Epithelial cell of proximal tubule (primary cell): ENCODE measurements at places on chromosomes 3 and 15. TPM values are rescaled to one million over a fixed set of nuclear protein-coding genes. Genes with fewer than 3 reads are reported as not detected.
A peak's percentile ranks its signal among the peaks of the same experiment; 100 is the strongest.

CCDC12 gene
- total RNA-seq, result 41.9 and 60.3 TPM in 2 replicates

ANKRD34C gene
- not detected in 2 replicates for total RNA-seq

ETFA gene
- 112 and 117 TPM in 2 replicates for total RNA-seq

SKOR1 gene
- total RNA-seq, result not detected in 2 replicates

NUP210 gene
- total RNA-seq, result 40.1 and 56.9 TPM in 2 replicates

GOLGA6L7 gene
- not detected in 2 replicates for total RNA-seq

CD80 gene
- total RNA-seq, result not detected in 2 replicates

CCDC13 gene
- total RNA-seq, result 0.65 and 1.7 TPM in 2 replicates

SYNPR gene
- total RNA-seq, result not detected in 2 replicates

MME gene
- total RNA-seq, result 20.1 and 61.6 TPM in 2 replicates

UPK1B gene
- total RNA-seq, result 23.9 and 56.4 TPM in 2 replicates

PPARG gene
- total RNA-seq, result 14.7 and 31.4 TPM in 2 replicates

- no peak for DNase-seq
Measured at GRCh38 chr3:186683979-186684378, 18.2 kb downstream of the HRG start.

DNA sequence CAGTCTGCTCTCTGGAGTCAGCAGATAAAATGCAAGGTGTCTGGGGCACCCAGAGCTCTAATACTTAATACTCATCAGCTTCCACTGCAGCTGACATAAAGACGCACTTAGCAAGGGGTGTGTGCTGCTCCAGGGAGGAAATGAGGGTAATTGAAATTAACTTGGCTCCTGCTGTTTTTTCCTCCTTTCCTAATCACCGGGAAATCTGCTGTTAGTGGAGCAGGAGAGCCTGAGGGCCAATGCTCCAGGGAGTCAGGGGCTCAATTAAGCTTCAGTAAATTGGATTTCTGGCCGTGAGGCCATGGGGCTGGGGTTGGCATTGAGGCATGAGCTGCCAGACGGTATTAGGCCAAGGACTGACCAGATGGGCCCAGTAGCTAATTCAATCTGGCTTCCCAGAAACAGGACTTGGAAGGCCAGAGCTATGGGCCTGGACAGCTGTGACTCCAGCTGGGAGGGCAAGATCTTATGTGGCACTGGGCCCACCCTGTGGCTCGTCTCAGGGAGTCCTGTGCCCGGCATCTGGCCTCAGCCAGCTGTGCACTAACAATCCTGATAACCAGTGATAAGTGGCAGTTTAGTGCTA is 30.7 kb upstream of the CHRNB4 start:
- no peak for DNase-seq

- DNase-seq, result no peak
Measured at GRCh38 chr15:26838742-26839460, 28.0 kb upstream of the GABRA5 start.

- DNase-seq, result no peak
Measured at GRCh38 chr15:38225381-38225780, 27.3 kb upstream of the SPRED1 start.

DNA sequence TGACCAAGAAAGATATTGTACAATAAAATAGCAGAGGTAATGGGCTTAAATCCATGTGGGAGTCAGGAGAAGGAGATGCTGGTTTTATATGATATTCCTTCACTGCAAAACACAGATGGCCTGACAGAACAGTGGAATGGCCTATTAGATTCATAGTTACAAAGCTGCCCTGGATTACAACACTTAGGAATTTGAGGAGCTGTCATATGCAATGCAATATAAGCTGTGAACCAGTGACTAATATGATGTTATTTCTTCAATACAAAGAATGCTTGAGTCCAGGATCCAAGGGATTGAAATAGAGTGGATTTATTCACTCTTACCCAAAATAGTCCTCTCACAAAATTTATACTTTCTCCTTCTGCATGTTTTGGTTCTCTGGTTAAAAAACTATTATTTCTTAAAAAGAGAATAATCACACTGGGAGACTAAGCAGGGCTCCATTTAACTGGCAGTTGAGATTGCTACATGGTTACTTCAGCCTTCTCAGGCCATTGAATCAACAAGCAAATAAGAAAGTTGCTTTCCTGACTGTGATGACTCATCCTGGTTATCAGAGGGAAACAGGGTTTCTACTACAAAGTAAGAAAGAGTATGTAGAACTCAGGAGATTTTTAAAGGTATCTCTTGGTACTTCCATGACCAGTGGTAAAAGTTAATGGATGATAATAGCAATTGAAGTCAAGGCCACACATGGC is 79.8 kb upstream of the ZPLD1 start:
- peak; percentile 75 for DNase-seq

GRCh38 chr3:52554026-52554755 is 17.8 kb downstream of the UQCC5 start:
- no peak for DNase-seq

GRCh38 chr15:89430530-89431341 is 65.6 kb downstream of the RHCG start:
- no peak for DNase-seq

DNA sequence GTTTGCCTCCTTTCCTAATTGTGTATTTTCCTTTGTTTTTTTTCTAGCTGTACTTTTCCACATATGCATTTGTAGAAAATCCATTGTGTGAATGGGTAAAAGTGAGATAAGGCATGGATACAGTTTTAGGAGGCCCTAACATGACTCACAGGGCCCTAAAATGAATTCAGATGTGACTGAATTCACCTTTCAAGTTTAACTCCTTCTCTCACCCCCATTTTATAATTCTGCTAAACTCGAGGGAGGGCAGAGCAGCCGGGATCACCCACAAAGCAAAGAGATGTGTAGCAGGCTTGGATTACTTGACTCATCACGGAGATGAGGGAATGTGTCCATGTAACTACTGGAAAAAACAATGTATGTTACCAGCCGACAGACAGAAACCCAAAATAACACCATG is 59.9 kb downstream of the FOXP1 start:
- no peak for DNase-seq

GRCh38 chr3:133469140-133469731 is 69.4 kb downstream of the BFSP2 start:
- DNase-seq, result peak; percentile 63

- DNase-seq, result no peak
Measured at GRCh38 chr3:78322780-78323179, 1282.9 kb downstream of the ROBO2 start.

GRCh38 chr15:101045835-101046691 is 126.9 kb downstream of the LRRK1 start:
- DNase-seq, result no peak

- no peak for DNase-seq
Measured at GRCh38 chr3:141528800-141529199, 42.0 kb downstream of the RASA2 start.

DNA sequence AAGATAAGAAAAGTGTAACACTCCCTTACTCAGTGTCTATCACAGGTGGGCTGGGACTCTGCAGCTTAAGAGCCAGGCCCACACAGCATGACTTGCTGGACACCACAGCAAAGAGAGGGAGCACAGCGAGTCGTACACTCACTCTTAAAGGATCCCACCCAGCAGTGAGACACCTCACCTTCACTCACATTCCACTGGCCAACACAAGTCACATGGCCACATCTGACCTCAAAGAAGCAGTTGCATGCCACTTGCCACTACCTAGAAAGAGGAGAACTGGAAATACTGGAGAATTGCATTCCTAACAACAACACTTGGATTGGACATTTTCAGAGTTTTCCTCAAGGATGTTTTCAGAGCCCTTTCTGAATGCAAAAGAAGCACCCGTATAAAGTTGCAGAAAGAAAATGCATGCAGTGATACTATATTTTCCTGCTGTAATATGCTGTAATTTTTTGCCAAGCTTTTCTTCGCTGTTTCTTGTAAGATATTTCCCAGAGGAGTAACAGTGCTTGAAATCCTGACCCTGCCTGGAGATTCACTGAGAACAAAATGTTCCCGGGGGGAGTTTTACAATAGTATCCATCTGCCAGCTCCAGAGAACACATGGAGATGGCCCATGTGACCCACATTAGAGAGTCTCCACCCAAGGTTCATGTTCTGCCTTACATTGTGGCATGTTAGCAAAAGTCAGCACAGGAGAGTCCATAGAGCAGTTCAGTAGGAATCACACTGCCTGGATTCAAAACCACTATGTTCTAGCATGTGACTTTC is 42.2 kb downstream of the TRIM42 start:
- no peak for DNase-seq

DNA sequence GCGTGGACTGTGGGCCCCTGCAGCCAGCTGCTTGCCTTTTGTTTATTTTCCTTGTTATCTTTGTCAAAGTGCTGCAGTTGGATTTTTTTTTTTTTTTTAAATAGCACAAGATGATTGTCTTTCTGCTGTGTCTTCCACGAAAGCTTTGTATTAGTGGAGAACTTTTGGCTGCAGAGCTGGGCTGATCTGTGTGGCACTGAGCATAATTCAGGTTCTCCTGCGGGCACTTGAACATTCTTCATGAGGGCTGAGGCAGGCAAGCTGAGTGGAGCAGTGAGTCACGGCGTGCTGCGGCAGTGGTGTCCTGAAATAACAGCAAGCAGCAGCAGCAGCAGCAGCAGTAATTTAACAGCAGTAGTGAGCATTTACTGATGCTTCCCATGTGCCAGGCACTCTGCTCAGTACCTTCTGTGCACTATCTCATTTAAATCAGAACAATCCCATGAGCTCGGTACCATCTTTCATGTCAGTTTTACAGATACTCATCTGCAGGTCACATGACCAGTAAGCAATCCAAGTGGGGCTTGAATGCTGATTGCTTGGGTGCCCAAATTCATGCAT is 45.8 kb downstream of the MITF start:
- no peak for DNase-seq

DNA sequence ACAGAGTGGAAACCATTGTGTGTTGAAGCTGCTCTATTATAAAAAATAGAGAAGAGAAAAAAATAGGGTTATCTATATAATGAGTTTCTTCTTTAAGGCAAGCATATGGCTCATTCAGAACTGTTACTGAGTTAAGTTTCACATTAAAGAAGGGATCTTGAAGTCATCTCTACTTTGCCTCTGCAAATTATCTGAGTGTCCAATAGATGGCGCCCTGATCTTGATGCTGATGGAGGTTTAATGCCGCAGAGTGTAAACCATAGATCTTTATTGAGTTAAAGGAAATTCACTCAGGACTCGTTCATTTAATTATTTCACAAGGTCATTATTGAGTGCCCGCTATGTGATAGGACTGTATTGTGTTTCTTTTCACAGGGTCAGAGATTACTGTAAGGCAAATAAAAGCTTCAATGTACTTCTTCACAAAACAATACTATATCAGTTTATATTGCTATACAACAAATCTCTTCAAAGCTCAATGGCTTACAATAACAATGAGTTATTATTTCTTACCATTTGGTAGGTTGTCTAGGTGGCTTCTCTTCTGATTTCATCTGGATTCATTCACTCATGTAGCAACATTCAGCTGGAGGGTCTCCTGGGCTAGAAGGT is 171.4 kb downstream of the NSUN3 start:
- DNase-seq, result no peak

GRCh38 chr15:89813381-89814111 is 1.1 kb downstream of the ANPEP start:
- DNase-seq, result no peak

DNA sequence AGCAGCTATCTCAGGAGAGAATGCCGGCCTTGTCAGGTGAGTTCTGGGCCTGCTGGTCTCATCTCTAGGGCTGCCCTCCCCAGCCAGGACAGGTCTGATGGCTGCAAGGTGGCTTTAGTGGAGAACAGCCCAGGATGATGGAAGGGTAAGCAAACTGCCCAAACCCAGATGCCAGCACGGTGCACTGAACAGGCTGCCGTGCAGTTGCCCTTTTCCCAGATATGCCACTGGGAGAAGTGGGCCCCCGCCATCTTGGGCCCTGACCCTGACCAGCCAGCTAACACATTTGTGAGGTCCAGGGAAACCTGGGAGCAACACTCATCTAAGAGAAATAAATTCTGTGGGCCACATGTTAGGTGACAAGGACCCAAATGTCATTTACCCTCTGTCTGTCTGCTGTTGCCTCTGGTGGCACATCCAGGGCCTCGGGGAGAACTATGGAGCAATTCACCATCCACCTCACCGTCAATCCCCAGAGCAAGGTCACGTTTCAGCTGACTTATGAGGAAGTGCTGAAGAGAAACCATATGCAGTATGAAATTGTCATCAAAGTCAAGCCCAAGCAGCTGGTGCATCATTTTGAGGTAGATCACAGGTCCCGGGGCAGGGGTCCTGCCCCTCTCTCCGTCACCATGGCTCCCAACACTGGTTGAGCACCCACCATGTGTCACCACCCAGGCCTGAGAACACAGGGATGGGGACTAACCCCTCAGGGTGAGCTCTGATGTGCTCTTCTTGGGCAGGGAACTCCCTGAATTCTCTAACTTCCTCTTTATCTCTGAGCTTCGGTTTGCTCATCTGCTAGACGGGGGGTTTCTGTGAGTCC is 1.8 kb downstream of the ITIH1 start:
- no peak for DNase-seq

- DNase-seq, result no peak
Measured at GRCh38 chr15:66896611-66897010, 168.8 kb upstream of the SMAD3 start.

- DNase-seq, result peak; percentile 25
Measured at GRCh38 chr3:36540888-36541518, 160.7 kb downstream of the STAC start.

DNA sequence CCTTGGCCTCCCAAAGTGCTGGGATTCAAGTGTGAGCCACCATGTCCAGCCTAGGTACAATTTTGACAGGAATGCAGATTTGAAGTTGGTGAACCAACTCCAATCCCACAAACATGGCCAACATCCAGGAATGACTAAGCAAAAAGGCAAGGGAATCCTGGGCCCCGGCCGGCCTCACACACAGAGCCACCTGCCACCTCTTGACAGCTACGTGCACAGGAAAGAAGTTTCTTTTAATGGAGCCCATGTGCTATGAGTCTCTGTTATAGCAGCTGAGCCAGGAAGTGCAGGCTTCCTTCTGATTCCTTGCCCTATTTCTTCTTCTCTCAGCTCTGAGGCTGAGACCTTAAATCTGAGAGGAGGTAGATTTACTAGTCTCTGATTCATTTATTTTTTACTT is 8.8 kb downstream of the TMEM40 start:
- peak; percentile 65 for DNase-seq

DNA sequence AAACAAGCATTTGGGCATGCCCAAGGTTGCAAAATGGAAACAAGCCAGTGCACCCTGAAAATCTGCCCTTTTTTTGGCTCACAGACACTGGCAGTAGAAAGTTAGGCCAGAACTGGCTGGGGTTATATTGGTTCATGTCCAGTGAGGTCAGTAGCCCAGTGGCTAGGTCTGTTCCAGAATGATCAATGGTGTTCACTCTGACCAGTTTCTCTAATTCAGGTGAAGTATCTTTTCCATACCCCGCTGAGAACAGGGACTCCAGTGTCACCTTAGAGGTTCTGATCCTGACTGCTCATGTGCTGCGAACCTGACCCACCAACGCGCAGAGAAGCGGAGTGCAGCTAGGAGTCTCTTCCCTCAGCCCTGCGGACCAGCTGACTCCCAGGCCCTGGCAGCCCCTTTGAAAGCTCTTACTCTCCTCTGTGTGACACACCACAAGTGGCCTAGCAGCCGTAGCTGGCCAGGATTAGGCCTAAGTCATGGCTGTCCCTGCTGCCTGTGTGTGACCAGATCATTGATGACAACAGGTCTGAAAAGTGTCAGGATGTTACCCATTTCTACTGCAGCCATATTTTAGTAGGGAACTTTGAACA is 123.5 kb downstream of the GHSR start:
- no peak for DNase-seq

- no peak for DNase-seq
Measured at GRCh38 chr3:14231998-14232501, 53.4 kb downstream of the LSM3 start.
